ENCODE measurements at places on chromosomes 12 and 14.

- DNase-seq = no peak
These were observed 11.6 kb downstream of the WNT5B start for GRCh38 chr12:1640328-1641234.

- no peak for DNase-seq
These were observed 131.8 kb downstream of the TMTC3 start for GRCh38 chr12:88273875-88274274.

- no peak for DNase-seq
These were observed 42.4 kb upstream of the GPATCH2L start for GRCh38 chr14:76109087-76109880.

- no peak for DNase-seq
These were observed 99.4 kb downstream of the NINJ2 start for GRCh38 chr12:563787-564298.

DNA sequence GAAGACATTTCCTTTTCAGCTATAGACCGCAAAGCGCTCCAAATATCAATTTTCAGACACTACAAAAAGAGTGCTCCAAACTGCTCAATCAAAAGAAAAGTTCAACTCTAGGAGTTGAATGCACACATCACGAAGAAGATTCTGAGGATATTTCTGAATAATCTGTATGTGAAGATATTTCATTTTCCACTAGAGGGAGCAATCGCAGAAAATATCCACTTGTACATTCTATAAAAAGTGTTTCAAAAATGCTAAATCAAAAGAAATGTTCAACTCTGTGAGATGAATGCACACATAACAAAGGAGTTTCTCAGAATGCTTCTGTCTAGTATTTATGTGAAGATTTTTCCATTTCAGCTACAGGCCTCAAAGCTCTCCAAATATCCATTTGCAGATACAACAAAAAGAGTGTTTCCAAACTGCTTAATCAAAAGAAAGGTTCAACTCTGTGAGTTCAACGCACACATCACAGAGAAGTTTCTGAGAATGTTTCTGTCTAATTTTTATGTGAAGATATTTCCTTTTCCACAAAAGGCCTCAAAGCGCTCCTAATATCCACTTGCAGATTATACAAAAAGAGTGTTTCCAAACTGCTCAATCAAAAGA, 643.8 kb upstream of the ALG10B start:
- no peak for DNase-seq

DNA sequence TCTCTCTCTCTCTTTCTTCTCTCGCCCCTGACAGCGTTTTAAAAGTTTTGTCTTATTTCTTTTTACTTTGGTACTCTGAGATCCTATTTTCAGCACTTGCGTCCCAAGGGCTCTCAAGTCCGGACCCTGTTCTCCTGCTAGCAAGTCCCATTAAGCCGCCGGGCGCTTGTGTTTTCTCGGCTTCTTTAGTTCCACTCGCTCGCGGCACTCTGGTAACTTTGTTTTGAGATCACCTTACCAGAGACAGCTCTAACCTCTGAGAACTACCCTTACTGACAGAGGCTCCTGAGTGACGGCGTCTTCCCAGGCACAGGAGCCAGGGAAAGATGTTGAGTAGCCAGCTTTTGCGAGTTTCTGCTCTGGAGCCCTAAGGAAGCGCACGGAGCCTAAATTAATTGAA, 2.7 kb upstream of the MYF5 start:
- no peak for DNase-seq

DNA sequence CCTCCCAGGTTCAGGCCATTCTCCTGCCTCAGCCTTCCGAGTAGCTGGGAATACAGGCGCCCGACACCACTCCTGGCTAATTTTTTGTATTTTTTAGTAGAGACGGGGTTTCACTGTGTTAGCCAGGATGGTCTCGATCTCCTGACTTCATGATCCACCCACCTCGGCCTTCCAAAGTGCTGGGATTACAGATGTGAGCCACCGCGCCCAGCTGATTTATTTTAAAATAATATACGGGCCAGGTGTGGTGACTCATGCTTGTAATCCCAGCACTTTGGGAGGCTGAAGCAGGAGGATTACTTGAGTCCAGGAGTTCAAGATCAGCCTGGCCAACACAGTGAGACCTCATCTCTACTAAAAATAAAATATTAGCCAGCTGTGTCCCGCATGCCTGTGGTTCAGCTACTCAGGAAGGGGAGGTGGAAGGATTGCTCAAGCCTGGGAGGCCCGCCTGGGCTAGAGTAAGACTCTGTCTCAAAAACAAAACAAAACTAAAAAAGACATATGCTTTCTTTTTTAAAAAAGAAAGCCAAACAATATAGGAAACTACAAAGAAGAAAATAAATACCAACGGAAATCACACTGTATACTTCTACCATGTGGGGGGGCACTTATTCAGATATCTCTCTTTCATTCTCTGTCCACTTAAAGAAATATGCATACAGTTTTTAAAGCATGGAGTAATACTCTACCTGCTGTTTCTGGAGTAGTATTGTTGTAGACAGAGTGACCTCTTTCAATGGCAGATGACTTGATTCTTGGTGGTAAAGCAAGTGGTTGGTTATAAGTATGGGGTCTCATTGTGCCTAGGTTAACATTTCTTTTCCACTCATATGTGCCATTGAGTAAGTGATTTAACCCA, 930 bp upstream of the MIA2 start:
- DNase-seq = no peak

- no peak for DNase-seq
These were observed 13.3 kb downstream of the TMEM119 start for GRCh38 chr12:108584456-108585065.

GRCh38 chr14:54909817-54910558, 7.4 kb upstream of the GCH1 start:
- DNase-seq = no peak

DNA sequence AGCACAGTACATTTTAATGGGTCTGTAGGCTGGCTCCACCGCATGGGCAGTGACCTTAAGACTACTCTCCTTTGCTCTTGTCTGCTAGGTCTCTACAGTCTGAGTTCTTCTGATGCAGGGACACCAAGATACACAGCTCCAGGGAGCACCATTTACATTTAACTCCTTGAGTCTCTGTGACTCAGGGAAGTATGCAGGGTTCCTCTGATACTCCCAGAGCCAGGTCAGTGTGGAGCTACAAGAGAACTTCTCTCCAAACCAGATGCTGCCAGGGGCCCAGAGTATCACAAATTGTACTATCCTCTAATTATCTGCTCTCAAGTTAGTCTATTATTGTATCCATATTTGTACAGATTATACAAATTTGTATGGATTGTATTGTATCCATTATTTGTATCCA, 15.2 kb downstream of the ZFP36L1 start:
- no peak for DNase-seq

- peak; percentile 70 for DNase-seq
These were observed 44.6 kb downstream of the MLXIP start for GRCh38 chr12:122123051-122123760.

Data from NCI-H1436 (cell line).